Stimulated activated CD4-positive, alpha-beta T cell treated with anti-CD3 and anti-CD28 coated beads, Interleukin-4, amount 100 ng/mL, for 4 hours (primary cell): ENCODE measurements at places on chromosomes 16 and 17.

DNA sequence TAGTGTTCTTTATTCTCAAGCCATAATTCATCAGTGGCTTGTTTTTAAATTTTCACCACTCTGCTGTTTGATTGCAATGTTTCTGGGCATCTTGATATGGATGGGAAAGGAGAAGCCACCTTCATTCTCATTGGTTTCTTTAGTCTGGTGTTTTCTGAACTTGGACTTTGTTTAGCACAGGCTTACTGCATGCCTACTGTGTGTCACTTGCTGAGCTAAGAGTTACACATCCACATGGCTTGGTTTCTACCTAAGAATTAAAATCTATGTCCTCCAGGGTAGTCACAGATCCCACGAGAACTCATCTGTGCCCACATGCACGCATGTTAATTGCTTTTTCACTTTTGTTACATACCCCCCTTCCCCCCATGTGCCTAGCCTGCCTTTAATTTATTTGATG lies 4.6 kb downstream of the CMIP start:
- DNase-seq, result no peak

GRCh38 chr16:64051824-64052223 lies 1070.0 kb downstream of the CDH11 start:
- DNase-seq, result no peak

DNA sequence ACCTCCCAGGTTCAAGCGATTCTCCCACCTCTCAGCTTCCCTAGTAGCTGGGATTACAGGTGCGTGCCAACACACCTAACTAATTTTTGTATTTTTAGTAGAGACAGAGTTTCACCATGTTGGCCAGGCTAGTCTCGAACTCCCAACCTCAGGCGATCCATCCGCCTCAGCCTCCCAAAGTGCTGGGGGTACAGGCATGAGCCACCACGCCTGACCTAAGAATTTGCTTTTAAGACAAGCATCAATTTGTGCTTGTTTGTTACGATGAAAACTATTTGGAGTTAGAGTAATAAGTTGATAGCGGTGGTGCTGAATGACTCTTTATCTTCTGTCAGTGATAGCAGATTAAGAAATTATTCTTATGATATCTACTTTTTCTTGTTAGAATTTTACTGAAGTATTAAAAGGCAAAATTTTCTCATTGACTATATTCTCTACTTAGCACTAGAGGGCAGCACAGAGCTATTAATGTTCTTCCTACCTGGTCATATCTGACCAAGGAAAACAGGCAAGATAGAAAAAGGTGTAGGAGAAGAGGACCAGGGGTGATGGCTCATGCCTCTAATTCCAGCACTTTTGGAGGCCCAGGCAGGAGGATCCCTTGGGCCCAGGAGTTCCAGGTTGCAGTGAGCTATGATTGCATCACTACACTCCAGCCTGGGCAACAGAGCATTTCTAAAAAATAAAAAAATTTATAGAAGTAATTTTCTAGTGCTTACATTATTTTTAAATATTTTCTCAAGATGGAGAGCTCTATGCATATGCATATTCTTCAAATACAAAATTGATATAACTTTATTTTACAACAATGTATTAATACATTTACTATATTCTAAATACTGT lies 24.5 kb downstream of the STXBP4 start:
- no peak for DNase-seq

GRCh38 chr16:85449191-85449884 lies 163.8 kb upstream of the GSE1 start:
- no peak for DNase-seq

DNA sequence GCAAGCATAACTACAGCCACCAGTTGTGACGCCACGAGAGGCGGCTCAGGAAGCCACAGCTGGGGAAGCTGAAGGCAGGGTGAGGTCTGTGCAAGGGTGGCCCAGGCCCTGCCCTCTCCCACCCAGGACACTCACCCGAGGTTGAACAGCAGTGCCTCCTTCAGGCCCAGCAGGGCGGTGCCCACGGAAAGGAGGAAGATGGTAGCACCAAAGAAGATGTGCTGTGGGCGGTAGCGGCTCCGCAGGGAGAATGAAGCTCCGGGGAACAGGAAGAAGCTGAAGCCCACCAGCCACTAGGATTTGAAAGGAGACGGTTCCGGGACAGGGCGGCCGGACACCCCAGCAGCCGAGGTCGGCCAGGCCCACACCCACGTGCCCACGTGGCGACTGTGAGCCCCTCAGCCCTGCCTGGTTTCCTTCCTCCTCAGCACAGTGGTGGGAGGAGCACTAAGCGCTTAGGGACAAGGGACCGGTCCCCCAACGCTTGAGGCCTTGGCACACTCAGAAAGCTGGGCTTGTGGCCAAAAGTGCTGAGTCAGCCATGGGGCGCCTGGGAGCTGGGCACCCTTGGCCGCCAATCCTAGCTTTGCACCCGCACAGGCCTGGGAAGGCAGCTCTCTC lies 11.0 kb downstream of the CYB561 start:
- no peak for DNase-seq

- no peak for DNase-seq
Observed at GRCh38 chr16:24568392-24568791, 29.0 kb downstream of the RBBP6 start.

DNA sequence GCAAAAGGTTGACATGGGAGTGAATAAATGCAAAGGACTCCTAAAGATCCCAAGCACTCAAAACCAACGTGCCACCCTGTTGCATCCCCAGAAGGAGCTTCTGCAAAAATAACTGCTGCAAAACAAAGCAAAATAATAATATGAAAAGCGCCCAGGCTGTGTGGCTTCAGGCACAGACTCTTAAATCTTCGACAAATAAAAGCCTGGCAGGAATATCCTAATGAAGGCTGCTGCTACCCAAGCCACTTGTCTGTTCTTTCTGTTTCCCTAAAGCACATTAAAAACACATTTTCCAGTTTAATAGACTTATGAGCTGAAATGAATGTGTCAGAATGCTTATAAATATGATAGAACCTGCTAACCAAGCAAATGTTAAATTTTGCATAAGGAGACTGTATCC lies 154.0 kb downstream of the SLC39A11 start:
- no peak for DNase-seq

DNA sequence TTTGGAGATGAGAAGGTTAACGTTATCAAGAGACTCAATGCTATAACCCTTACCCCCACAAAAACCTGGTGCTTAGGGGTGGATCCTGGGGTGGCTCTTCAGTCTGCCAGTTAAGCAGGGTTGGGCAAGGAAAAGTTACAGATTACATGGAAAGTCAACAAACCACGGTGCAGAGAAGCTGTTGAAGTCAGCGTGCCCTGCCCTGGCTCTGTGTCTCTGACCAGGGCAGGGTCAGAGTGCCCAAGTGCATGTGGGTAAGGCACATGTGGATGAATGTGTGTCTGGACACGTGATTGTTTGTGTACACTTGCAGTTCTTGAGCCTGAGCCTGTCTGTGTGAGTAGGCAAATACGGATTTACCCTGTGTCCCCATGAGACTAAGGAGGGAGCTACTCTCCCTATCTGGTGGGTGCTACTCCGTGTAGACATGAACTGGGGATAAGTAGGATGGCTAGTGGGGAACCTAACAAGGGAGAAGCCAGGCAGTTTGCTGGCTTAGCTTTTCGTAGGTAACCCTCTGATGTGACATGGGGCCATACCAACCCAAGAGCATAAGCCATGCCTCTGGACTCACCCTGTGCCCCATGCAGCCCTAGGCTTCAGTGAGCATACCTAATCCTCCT lies 5.5 kb downstream of the IGFBP4 start:
- no peak for DNase-seq

- DNase-seq, result peak; percentile 19
Observed at GRCh38 chr17:66727634-66728570, 107.0 kb upstream of the CACNG5 start.

GRCh38 chr17:57021226-57021940 lies 43.5 kb downstream of the SCPEP1 start:
- DNase-seq, result no peak

DNA sequence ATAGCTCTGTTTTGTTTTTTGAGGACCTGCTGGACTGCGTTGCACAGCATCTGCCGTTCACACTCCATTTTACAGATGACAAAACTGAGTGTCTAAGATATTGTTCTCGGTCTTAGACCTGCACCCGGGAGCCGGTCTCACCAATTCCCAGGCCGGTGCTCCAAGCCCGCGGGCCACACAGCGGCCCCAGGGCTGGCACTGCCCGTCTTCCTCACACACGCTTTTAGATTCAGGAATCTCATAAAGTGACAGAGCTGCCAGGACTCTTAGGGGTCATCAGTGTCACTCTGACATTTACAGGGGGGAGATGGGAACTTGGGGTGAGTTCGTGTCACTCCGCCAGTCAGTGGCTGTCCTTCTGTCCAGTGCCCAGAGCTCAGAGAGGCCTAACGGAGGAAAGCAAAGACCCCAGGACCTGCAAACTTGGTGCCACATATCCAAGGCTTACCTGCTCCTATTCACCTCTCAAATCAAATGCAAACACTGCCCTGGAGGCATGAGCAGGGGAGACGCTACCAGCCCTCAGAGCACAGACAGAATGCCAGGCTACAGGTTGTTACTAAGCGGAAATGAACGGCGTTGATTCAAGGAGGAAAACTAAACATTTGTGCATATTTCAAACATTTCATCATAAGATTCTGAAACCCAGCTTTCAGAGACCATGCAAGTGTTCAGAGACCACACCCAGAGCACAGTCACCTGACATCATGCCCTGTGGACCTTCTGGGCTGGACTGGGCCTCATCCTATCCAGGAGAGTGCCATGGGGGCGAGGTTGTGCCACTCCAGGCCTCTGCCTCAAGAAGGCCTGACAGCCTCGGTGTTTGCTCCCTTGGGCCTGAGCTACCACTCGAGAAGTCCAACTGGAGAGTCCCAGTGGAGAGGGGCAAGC lies 29.5 kb downstream of the TNFRSF13B start:
- no peak for DNase-seq

GRCh38 chr16:67156143-67156844 lies 3.4 kb downstream of the TRADD start:
- DNase-seq, result no peak

DNA sequence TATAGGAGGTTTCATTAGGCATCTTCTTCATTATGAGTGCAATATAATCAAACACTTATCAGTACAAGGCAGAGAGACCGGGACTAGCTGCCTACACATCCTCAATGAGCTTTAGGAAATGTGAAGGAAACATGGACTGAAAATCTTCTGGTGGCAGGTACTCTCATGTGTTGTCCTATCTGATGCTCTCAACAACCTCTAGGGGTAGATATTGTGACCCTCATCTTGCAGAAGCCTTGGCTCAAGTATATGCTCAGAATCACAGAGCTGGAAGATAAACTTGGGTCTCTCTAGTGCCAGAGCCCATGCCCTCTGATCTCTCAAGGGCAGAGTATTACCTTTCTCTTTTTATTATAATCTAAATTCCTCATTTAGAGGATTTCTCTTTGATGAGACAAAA lies 181.6 kb upstream of the C17orf78 start:
- no peak for DNase-seq

DNA sequence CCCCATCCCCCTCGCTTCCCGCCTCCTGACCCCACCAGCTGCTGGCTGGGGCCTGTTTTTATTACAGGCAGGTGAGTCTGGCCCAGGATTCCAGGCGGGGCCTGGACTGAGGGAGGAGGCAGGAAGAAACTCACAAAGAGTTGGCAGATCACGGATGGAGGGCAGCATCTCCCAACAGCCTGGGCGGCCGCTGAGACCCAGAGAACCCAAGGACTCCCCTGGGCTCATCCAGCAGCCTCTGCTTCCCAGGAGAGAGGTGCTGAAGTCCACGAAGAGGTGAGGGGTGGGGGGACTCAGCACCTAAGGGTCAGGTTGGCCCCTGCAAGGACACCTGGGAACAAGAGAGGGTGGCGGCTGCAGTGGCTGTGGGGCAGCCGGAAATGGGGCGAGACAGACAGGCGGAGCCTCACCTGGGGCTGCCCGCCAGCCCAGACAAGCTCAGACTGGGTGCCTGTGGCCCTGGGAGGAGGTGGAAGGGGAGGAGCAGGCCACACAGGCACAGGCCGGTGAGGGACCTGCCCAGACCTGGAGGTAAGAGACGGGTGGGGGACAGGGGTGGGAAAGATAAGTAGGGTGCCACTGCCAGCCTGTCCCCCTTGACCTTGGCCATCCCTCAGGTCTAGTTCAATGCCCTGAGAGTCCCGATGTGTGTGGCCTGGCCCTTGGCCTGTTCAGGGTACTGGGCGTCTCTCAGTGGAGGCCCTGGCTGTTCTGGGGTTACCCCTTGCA lies 8.7 kb upstream of the ADGRG1 start:
- no peak for DNase-seq

DNA sequence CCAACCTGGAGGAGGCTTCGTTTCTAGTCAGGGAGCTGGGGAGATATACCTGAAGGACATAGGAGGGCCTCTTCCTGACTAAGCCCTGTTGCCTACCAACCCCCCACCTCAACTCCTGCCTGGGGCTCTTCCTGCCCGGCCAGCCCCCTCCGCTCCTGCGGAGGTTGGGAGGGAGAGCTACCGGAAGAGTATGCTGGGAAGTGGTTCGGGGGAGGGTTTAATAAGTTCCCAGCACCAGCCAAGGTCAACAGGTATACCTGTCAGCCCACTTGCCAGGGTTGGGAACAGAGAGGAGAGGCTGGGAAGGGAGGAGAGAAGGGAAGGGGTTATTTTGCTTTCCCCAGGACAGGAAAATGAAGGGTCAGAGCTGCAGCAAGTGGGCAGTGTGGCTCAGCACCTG lies 4.7 kb downstream of the PPP1R1B start:
- DNase-seq, result no peak

GRCh38 chr16:87979352-87979751 lies 28.1 kb downstream of the BANP start:
- DNase-seq, result no peak

DNA sequence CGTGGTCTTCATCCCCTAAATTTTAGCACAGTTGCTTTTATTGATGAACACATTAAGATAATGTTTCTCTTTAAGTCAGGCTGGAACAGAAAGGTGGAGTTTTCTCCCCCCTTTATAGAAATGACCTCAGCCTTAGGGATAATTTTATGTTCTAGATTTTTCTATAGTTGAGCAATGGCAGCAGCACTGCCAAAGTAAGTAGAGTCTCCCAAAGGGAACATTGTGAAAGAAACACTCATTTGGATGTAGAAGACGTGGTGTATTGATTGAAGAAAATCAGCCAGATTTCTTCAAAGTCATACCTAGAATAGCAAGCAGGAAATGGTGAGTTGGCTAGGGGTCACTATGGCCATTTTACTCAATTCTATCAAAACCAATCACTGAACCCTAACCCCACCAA lies 122.5 kb downstream of the DNAH9 start:
- DNase-seq, result no peak

- no peak for DNase-seq
Observed at GRCh38 chr16:85182774-85183173, 70.5 kb upstream of the CIBAR2 start.

- DNase-seq, result no peak
Observed at GRCh38 chr17:14310605-14311004, 9.7 kb downstream of the HS3ST3B1 start.
